ENCODE measurements at places on chromosomes 13 and 19.

DNA sequence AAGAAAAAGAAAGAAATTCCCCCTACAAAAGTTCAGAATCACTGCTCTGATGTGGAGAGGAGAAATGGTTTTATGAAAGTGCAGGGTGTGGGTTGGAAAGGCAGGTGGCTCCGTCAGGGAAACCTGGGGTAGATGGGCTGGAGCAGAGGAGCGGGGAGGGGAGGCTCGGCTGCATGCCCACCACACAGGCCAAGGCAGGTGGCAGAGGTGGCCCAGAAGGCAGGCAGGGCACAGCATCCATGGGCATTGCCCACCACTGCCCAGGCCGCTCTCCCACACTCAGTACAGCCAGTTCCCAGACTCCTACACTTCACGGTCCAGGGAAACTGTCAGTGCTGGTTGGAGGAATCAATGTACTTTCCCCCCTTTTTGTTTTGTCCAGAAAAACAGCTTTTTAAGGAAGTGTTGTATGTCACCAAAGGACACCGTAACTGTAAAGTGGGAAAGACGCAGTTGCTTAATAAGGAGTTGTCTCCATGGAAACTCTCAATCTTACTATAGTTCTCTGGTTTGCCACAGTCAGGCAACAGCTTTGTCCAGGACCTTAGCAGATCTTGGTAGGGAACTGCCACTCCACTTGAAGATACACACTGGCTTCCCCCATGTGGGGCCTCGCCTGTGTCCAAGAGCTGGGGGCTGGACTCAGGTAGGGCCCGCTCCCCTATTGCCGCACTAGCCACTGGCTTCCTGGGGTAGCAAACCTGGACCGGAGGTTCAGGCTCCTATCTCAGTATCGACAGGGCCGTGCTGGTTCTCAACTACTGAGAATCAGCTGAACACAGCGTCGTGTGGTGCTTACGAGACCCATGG, 82.9 kb downstream of the RAB20 start:
- DNase-seq: no peak

GRCh38 chr13:31110617-31111016, 51.1 kb downstream of the HSPH1 start:
- DNase-seq: no peak

DNA sequence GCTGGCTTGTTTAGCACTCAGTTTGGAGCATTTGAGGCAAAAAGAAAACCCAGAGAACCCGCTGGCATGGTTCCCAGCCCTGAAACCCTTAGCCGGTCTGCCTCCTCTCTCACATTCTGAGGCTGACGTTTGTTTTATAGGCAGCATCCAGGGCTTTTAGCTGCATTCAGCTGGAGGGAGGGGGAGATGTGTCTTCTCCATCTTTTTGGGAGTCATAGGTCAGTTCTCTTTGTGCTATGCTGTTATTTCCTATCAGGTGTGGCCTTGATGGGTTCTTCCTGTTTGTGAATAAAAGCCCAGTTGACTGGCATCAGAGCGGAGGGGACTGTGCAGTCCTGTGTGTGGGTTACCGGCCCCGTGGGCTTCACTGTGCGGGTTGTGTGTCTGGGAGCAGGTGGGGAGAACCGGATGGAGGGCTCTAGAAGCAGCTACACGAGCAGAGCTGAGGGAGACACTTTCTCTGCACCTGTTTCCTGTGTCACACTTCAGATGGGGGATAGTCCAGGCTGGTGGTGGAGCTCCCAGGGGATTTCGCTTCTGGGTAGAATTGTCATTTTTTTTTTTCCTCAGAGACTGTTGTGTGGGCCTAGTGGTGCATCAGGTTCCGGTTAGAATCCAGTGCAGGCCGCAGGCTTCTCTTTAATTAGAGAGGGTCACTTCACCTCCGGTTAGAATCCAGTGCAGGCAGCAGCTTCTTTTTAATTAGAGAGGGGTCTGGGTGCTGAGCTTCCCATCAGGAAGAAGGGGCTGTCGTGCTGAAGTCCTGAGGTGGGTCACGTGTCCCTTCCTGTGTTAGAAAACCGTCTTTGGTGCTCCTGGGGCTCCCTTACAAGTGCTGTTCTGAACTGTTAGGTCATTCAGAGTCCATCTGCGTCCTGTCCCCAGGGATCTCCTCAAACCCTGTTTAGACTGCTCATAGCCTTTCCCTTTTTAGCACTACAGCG, 69.6 kb downstream of the ARHGEF7 start:
- DNase-seq: no peak

DNA sequence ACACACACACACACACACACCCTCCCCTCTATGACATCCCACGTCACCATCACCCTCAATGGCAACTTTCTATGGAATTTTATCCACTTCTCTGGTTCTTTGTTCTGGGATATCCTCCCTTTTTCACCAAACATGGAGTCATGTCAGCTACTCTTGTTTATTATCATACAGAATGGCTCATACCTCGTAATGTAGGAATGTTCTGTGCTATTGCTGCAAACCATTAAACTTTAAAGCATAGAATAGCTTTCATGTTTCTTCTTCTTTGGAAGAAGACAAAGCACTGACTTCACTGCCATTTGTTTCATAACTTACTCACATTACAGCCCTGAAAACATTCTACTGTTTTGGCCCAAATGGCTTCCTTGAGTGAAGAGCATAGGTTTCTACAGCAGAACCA, 163.4 kb downstream of the FOXO1 start:
- DNase-seq: no peak

GRCh38 chr19:15640294-15640903, at the start of gene CYP4F3:
Gene CYP4F3 (plus strand): TSS chr19:15640897. CDS start chr19:15641416, 519 bp downstream.
- DNase-seq: no peak

- no peak for DNase-seq
Observed at GRCh38 chr13:75873494-75873893, 237.4 kb downstream of the LMO7 start.

DNA sequence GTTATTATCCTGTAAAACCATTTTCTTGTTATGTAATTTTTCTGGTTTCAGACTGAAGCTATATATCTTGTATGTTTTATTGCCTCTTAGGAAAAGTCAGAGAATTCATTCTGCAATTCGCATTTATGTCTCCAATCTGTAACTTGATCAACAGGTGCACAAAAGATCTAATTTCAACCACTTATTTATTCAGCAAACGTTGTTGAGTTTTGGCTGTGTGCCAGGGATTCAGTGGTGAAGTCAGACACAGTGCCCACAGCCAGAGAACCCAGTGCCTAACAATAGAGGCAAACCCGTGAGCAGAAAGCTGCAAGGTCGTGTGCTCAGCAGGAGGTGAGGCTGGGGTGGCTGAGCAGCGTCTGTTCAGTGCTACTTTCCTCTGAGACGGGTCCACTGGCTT, 119.5 kb upstream of the MCF2L start:
- DNase-seq: no peak

- no peak for DNase-seq
Observed at GRCh38 chr13:75704927-75705288, 68.8 kb downstream of the LMO7 start.

- no peak for DNase-seq
Observed at GRCh38 chr19:41350735-41351338, 2.9 kb downstream of the TGFB1 start.

DNA sequence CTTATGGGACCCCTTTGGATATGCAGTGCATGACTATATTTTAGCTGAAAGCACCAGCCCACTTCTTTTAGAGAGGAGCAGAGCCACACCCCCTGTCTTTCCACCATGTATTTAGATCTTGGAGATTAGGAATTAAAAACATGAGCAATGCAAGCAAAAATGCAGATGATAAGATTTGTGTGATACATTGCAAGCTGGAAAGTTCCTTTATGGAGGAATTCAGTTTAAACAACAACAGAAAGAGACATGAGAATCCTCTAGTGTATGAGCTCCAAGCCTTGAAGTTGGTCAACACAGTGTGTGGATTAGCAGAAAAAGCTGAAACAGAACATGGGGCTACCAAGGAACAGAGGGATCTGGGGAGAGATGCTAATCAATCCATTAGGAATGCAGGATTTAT, 529.8 kb upstream of the NBEA start:
- DNase-seq: no peak

- no peak for DNase-seq
Observed at GRCh38 chr19:51824281-51825005, 29.5 kb downstream of the FPR3 start.

GRCh38 chr19:4987256-4987655, 18.3 kb downstream of the KDM4B start:
- DNase-seq: no peak

DNA sequence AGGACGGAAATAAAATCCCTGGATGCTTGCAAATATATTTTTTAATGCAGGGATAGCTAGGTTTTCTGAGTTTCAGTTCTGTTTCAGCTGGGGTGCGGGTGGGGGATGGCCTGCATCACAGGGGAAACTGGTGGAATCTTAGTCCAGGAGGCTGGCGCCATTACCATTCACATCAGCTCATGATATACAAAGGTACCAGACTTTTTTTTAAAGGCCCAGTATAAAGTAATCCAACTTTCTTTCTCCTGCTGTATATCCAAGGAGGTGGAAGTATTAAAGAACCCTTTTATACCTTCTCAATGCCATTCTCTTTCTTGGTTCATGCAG, 343.8 kb downstream of the KCNRG start:
- DNase-seq: no peak

GRCh38 chr19:18521692-18522123, at the start of gene ELL:
Gene ELL (minus strand): TSS chr19:18522070. CDS start chr19:18522055, 15 bp downstream.
- DNase-seq: no peak

DNA sequence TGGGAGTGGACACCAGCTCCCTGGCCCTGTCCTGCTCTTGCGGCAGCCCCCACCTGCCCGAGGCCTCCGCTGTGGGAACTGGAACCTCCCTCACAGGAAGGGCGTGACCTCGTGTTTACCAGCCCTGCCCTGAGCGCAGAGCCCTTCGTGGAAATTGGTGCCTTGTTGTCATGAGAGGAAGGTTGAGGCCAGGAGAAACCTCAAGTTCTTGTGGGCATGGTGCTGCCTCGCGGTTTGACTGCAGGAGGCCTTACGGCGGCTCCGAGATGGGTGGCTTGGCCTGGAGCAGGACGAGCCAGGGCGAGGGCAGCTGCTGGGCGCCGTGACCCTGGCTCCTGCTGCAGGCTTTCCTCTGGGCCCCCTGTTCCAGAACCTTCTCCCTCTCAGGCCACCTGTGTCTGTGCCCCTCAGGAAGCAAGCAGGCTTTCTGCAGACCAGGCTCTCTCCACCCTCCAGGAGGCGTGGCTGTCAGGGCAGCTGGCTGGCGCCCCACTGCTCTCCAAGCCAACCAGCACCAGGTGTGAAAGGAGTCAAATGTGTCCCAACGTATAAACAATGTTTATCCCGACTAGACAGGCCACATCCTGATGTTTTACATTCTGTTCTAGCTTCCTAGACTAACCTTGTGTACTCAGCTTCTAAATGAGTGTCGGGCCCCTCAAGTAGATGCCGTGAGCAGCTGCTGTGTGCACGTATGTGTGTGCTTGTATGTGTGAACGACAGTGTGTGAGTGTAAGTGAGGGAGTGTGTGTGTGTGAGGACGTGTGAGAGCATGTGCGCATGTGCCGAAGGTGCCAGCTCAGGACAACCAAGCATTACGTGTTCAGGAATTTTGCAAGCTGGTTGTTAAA, 10.4 kb upstream of the RASA3 start:
- DNase-seq: no peak

DNA sequence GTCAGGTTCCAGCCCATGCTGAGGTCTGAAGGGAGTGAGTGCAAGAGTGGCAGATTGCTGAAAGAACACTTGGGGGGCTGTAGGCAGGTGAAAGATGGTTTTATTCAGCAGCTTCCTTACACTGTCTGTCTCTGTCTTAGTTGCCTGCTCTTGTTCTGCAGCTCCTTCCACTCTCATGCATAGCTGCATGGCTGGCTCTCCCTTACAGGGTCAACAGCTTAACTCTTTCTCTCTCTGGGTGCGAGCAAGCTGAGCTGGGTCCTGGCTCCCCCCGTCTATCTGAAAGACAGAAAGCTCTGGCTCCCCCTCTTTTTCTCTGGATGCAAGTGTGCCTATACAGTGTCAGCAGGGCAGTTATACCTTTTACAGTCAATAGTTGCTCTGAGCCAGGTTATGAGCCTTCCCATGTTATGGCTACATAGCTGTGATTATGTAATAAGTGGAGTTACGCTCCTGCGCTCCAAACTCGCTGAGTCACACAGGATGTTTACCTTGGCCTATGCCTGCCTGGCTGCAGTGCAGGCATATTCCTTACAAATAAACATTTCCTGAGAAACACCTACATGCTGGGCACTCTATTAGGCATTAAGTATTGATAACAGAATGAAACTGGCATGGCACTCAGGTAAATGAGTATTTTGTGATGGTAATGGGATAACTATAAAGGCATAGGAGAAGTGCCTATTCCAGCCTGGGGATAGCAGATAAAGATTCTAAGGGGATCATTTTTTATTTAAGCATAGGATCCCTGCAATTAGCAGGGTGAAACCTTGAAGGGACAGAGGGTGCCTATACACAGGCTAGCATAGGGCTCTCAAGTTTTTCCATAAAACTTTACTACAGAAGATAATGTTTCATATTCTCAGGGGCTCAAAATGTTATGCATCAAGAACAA, 826.9 kb upstream of the PCDH9 start:
- DNase-seq: no peak

- no peak for DNase-seq
Observed at GRCh38 chr13:65860306-65860705, 1369.8 kb downstream of the PCDH9 start.

- no peak for DNase-seq
Observed at GRCh38 chr13:90413548-90413947, 933.9 kb upstream of the MIR17HG start.

DNA sequence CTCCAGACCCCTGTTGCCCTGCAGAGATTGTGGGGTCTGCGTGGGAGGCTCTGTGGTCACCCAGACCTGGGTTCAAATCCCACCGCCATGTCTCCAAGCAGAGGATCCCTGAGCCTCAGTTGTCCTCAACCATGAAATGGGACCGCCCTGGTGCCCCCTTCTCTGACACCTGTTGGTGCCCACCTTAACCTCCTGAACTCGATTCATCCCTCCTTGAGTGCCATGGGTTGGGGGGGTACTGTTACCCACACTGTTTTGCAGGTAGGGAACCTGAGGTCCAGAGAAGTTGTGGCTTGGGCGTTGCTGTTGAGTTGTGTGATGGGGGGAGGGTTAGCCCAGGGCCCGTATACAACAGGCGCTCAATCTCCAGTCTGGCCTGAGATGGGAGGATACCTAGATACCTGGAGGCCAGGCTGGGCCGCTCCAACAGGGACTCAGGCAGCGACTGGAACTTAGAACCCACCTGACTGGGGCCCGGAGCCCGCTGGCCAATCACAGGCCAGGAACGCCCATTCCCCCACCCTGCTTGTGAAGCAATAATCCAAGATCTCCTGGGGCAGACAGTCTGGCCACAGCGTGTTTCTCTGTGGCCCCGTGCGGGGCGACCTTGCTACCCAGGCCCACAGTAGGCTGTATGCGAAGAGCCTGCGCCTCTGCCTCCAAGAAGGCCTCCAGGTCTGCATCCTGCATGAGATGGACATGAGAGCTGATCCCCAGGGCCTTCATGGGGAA, 2.8 kb downstream of the ARID3A start:
- DNase-seq: no peak

DNA sequence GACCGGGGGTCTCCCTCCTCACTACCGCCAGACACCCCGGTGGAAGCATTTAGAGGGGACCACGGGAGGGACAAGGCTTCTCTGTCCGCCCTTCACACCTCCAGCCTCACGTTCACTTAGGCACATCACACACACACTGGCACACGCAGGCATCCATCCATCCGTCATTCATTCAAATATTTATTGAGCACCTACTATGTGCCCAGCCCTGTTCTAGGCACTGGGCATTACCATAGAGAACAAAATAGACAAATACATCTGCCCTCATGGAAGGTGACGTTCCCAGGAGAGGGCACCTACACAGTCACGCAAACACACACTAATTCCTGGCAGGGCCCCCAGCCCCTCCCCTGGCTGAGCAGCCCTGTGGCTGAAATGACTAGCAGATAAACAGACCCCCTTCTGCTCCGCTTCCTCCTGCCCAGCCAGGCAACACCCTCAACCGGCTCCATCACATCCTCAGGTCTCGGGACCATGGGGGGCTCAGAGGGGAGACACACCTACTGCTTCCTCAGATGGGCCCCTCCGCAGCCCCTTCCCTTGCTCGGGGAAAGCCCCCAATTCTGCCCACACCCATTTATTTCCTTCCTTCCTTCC, 3.7 kb upstream of the NOP53 start:
- no peak for DNase-seq
